ENCODE measurements at places on chromosomes 3 and 15.

- DNase-seq = no peak
Measured at GRCh38 chr3:157479464-157480243, 23.6 kb downstream of the VEPH1 start.

GRCh38 chr3:4756855-4757574, 222.2 kb upstream of the BHLHE40 start:
- no peak for DNase-seq

- DNase-seq = no peak
Measured at GRCh38 chr3:42118762-42119361, 27.7 kb downstream of the TRAK1 start.

DNA sequence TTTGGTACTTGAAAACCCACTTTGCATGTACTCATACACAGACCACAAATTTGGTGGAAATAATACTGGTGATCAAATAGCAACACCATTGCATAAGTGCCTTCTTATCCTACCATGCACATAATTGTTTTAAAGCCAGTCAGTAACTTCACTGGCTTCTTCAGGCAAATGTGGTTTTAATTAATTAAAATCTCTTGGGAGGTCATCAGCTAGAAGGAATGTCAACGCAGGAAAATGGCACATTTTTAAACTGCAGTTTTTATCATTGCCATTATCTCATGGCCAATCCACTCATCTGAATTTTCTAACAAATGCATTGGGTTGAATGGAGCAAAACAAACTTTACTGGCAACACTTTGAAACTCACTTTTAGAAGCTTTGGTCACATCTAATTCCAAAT, 105.7 kb upstream of the ZPLD1 start:
- no peak for DNase-seq

DNA sequence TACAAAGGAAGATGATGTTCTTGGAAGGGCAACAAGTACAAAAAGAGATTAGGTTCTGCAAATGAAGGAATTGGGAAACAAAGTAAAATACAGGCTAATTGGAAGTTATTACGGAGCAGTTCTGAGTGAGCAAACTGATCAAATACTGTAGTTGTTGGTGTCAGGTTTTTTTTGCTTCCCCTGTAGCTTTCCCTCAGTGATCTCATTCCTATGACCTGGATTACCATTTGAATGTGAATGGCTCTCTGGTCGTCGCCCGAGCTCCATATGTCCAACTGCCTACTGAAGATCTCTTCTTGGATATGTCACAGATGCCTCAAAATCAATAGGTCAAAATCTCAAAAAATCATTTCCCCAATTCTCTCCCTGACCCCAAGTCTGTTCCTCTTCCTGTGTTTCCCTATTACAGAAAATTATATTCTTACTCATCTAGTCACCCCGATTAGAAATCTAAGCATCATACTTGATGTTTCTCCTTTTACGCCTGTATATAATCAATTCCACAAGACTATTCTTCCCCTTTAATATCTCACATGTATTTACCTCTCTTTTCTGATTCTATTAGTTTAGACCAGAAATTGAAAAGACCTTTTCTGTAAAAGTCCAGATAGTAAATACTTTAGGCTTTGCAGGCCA, 29.0 kb downstream of the GOLM2 start:
- no peak for DNase-seq

DNA sequence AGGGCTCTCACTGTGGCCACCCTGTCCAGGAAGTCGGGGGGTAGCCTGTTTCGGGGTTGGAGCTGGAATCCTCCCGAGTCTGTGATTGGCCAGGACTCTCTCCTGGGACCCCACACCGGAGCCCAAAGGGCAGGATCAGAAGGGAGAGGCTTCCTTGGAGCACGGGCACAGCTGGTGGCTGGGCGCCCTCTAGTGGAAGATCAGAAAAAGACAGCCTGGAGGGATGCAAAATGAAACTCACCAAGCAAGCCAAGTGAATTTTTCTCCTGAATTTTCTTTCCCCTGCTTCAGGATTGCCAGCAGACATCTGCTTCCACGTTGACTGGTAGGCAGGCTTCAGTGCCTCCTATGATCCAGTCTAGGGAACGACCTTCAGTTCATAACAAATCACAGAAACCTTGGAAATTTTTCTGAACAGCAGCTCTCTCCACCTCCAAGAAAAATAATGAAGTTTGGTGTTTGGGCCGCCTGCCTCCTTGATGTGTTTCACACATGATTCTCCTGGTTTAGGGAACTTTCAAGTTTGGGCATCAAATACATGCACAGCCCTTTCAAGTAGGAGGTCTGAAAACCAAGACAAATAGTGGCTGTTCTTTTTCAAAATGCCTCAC, 224.6 kb downstream of the VPS13C start:
- no peak for DNase-seq

GRCh38 chr3:182261041-182261440, 532.3 kb upstream of the ATP11B start:
- DNase-seq = no peak

DNA sequence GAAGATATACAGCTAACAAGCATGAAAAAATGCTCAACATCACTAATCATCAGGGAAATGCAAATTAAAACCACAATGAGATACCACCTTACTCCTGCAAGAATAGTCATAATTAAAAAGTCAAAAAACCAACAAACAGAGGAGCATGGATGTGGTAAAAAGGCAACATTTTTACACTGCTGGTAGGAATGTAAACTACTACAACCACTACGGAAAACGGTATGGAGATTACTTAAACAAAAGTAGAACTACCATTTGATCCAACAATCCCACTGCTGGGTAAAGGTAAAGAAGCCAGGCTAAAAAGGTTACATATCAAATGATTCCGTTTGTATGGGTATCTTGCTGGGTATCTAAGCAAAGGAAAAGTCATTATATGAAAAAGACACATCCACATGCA, 53.8 kb downstream of the STAG1 start:
- DNase-seq = no peak

- DNase-seq = no peak
Measured at GRCh38 chr3:101898752-101899169, 49.4 kb downstream of the NFKBIZ start.

DNA sequence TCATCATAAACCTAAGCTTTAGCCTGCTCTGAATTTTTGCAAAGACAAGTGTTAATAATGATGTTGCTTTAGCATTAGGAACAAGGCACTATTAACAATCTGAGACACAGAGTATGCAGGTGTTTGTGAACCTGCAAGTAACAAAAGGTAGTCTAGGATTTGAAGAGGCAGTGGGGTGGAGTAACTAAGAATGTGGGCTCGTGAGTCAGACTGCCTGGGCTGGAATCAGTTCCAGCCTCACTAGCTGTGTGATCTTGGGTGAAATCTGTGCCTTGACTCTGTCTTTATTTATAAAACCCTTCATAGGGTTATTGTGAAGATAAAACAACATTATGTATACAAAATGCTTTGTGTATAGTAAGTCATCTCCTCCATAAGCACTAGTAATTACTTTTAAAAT, 610.6 kb upstream of the CFAP20DC start:
- DNase-seq = no peak

- no peak for DNase-seq
Measured at GRCh38 chr15:51973775-51974174, 2.2 kb upstream of the LEO1 start.

DNA sequence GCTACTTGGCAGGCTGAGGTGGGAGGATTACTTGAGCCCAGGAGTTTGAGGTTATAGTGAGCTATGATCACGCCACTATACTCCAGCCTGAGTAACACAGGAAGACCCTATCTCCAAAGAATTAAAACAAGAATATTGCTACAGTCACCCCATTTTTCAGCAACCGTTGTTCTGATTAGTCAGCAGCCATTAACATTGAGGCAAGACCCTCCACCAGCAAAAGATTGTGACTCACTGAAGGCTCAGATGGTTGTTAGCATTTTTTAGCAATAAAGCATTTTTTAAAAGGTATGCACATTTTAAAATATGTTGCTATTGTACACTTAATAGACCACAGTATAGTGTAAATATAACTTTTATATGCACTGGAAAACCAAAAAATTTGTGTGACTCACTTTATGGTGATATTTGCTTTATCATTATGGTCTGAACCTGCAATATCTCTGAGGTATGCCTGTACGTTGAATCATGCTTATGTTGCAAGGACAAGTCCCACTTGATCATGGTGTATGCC, 492.6 kb downstream of the SQOR start:
- no peak for DNase-seq

GRCh38 chr15:99683000-99683670, 50.1 kb downstream of the LYSMD4 start:
- no peak for DNase-seq

DNA sequence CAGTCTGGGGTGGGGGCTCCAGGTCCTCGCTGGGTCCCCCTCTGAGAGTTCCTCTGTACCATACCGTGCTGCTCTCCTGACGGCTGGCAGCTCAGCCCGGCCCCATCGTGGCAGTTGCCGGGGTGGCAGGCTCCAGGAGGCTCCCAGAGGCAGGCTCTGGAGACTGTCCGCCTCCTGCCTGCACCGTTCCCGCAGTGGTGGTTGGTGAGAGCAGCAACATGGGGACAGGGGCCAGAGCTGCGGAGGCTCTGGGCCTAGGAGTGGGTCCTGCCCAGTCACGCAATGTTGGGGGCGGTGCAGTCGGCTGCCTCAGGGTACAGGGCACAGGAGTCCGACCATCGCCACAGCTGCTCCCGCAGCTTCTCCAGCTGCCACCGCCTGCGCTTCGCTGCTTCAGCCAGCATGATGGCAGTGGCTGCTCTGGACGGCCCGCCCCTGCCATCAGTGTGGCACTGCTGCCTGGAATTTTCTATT, 492.7 kb downstream of the AGBL1 start:
- no peak for DNase-seq

GRCh38 chr15:85534031-85534430, 153.6 kb downstream of the AKAP13 start:
- no peak for DNase-seq

DNA sequence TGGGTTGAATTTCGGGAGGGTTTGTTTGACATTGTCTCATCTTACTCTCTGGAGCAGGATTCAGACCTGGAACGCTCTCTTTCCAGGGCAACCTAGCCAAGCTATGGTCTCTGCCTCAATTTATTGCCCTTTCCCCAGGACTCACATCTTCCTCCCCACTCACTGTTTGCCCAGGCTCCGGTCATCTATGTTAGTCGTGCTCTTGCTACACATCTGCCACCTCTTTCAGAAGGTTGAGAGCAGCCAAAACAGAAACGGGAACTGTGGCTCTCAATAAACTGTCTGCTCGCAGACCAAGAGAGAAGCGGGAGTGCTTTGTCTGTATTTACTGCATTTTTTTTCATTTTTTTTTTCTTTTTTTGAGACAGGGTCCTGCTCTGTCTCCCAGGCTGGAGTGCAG, 81.6 kb downstream of the ST6GAL1 start:
- no peak for DNase-seq

GRCh38 chr3:77328690-77329089, 288.8 kb downstream of the ROBO2 start:
- DNase-seq = no peak

DNA sequence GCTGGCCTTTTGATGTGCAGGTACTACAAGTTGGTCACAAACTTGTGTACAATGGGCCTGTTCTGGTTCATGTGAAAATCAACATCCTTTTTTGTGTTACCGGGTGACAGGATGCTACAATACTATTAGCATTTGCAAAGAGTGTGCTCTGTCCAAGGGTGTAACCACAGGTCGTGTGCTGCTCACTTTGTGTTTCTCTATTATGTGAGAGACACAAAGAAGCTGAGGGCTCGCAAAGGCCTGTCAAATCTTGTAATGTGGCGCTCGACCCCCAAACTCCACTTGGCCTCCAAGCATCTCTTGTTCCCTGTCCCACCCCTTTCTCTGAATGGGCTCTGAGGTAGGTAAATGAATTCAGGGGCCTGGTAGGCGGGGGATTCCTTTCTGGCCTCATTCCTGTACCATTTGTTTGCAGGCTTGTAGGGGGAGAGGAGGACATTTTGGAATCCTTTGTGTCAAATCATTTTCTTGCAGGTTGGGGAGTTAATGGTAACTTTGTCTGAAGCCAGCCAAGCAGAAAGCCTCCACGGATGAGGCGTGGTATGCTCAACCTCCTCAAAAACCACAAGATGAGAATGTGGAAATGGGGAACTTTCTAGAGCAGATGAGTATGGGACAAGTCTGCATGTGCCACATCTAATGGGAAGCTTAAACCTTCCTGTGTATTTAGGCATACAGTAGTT, 109.1 kb downstream of the OPA1 start:
- DNase-seq = no peak

DNA sequence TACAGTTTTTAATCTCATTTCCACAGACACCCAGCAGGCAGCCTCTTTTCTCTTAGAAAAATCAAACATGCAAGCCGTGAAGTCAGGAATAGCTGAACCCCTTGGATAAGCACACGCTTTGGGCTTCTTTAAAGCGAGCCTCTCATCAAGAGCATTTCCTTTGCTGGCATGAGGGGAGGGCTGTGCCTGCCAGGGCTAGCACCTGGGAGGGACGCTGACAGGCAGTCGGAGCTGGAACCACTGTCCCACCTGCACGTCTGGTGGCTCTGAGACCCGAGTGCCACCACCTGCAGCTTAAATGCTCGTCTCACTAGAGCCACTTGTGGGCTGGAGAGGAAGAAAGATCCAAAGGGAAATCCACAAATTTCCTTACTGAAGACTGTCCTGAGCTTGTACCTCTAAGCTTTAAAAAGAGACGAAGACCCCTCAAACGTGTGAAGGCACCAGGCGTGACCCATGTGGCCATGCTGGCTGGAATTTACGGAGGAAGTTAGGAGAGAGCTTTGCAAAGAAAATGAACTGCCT, 9.4 kb downstream of the MAP6D1 start:
- no peak for DNase-seq

GRCh38 chr3:42608581-42608980, 8.1 kb downstream of the NKTR start:
- no peak for DNase-seq

- DNase-seq = no peak
Measured at GRCh38 chr3:17505856-17506255, 236.6 kb downstream of the TBC1D5 start.

GRCh38 chr3:143298380-143298779, 178.8 kb downstream of the CHST2 start:
- no peak for DNase-seq

DNA sequence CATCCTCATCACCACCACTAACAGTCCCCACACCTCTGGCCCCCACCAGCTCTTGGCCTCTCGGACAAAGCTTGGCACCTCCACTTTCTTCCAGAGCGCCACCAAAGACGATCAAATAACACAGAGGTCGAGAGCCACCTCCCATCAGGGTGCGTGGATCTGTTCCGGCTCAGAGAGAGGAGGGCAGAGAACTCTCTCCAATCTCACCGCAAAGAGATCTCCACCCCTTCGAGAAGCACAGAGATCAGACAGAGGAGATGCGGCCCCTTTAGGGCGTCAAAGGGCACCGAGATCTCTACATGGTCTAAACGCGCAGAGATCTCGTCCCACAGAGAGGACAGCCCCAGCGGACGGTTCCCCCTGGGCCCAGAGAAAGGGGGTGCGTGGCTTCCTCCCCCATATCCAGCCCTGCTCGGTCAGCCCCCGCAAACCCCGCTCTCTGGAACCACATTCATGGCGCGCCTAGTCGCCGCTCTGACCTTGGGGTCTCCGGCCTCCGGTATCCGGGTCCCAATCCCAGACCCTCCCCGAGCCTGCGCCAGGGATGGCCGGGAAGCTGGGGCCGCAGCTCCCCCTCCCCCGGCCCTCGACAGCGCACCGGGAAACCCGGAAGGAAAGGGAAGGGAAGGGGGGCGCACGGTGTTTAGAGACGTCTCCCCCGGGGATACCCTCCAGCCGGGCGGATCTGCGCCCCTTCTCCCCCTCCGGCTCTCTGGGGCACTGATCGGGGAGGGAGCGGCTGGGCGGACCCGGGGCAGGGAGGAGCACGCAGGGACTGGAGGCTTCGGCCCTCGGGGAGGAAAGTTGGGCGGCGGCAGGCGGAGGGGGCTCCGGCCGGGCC, 608 bp downstream of the SCN5A start:
- no peak for DNase-seq

Measured in stimulated activated CD8-positive, alpha-beta memory T cell treated with anti-CD3 and anti-CD28 coated beads, Interleukin-4, amount 100 ng/mL, for 1 hour (primary cell).